ENCODE measurements at places on chromosomes 2 and 18. TPM values are rescaled to one million over a fixed set of nuclear protein-coding genes. Genes with fewer than 3 reads are reported as not detected.

DNA sequence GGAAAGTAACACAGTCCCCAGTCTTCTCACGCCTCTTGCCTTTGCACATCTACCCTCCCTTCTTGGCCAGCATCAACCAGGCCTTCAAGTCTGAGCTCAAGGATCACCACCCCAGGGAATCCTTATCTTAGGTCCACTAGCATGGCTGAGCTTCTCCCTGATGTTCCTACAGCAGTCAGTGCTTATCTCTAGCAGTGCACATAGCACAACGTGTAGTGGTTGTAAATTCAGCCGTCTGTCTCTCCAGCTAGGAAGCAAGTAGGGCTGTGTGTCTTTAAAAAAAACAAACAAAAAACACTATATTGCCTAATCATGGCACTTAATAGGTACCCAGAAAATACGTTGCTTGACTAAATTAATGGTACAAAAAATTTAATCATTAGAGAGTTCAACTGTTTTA is 29.2 kb downstream of the KCNG3 start:
- DNase-seq: no peak

GRCh38 chr2:229445501-229446211 is 174.6 kb upstream of the PID1 start:
- no peak for DNase-seq

- DNase-seq: peak; percentile 53
These were observed 1.4 kb downstream of the REEP1 start for GRCh38 chr2:86335865-86336674.

DNA sequence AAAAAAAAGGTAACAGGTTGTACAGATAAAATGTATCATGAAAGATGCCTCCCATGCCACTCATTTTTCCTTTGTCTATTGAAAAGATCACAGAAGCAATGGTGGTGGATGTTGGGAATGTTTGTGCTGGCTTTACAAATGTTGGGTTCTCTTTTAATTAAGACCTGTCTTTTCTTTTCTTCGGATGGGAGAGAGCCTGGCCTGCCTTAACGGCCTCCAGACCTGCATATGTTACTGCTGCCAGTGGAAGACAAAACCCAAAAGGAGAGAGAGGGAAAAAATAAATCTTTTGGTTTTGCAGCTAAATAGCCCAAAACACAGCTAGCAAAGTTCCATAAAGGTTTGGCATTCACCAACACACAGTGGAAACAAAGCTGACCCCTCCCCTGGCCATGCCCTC is 50.5 kb upstream of the FZD7 start:
- DNase-seq: no peak

GRCh38 chr2:168536925-168537466 is 80.9 kb downstream of the CERS6 start:
- DNase-seq: no peak

DNA sequence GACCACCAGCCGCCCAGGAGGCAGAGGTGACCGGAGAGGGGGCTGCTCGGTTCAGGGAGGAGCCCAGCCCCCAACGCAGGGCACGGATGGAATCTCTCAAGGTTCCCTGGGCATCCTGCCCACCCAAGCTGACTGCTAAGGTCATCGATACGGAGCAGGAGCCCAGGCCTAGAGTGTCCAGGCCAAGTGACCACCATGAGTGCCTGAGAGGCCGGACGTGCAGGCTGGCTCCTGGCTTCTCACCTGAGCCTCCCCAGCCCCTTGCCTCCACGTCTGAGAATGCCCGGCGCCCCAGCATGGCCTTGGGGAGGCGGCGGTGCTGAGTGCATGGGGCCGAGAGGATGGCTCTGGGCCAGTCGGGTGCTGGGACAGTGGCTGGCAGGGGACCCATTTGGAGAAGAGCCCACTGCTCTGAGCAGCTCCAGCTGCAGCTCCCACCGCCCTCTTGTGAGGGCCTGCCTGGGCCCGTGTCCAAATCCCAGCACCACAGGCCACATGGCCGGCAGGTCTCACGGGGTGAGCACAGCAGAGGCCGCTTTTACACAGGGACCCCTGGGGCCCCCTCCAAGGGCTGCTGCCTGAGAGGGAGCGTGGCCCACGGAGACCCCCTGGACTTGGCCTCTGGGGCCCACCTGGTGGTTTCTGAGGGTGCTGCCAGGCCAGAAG is 102.8 kb upstream of the CTDP1 start:
- DNase-seq: no peak

DNA sequence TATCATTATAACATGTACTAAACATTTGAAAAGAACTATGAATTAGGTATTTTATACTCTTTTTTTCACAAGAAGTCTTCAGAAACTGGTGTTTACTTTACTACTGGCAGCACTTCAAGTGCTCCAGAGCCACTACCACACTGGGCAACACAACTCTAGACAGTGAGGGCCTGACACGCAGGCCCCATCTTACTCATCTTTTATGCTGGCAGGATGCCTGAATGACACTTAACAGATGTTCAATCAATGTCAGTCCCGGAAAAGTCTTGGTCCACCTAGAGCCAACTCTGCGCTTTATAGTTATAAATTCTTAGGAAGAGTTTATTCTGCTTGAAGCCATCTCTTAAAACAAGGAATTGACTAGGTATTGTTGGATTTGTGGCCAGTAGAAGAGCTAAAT is 8.7 kb upstream of the WIPF1 start:
- DNase-seq: no peak

Gene MLPH
- 47.2 TPM for total RNA-seq

Gene RPL31
- total RNA-seq: 1,158 TPM

Gene MEIS1
- total RNA-seq: 11.5 TPM

Gene RUFY4
- total RNA-seq: 0.21 TPM

Gene MROH2A
- total RNA-seq: 0.33 TPM

All from Calu3 (cell line).